ENCODE measurements at places on chromosomes 5 and 9.

GRCh38 chr9:6926436-6926835 lies 168.7 kb downstream of the KDM4C start:
- no peak overlapping the region for H3K27ac ChIP-seq
- H3K4me3 ChIP-seq, result no peak overlapping the region
- DNase-seq, result no peak
- H3K36me3 ChIP-seq, result no peaks in the 10 kb centered on the region

DNA sequence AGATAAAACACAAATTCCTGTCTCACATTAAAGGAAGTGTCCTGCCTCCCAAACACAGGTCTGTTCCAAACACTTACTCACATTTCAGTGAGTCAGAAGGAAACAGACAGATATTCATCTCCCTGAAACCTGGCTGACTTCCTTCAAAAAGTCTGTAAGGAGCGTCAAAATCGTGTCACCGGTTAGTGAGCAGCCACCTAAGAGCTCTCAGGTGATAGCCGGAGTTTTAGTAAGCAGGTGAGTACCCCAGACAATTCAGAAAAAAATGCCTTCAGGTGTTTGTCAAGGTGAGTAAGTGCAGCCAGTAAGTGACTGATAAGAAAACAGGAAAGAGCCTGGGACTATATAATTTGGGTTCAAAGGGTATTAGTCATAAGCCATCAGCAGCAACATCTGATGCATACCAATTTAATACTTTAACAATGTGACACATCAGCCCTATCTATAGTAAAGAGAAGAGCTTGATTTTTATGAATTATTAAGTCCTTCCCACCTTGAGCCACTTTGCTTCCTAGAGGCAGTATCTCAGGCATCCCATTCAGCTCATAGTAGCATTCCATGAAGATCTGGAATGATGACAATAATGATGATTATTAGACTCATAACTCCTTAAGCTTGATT lies 1.3 kb upstream of the ITGA2 start:
- DNase-seq, result no peak
- H3K27ac ChIP-seq, result no peak overlapping the region
- no peaks in the 10 kb centered on the region for H3K4me1 ChIP-seq
- no peak overlapping the region for H3K4me3 ChIP-seq
- no peaks in the 10 kb centered on the region for H3K27me3 ChIP-seq

DNA sequence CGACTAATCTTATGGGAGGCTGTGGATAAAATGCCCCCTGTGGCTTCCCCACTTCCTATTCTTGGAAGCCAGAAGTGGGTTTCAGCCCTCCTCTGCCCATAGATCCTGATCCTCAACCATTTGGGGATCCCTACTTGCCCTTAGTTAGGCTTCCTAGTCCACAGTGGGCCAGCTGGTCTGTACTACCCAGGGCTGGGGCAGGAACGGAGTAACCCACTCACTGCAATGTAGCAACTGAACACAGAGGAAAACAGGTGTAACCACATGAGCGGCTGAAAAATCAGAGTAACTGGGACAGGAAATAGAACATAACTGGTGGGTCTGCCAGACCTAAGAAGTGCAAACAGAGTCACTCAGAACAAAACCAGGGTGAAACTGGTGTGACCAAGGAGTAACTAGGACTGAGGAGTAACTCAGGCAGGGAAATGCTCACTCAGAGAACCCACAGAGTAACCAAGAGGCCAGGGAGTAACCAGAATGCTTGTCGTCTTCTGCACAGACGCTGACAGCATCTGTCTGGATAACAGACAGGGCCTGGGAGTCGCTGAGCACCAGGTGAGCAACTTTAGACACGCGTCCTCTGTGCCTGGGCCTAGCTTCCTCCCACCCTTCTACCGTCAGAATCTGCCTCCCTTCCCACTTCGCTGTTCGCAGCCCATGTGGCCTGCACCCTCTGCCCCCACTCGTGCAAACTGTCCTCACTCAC lies 1.0 kb downstream of the AQP3 start:
- H3K36me3 ChIP-seq, result no peaks in the 10 kb centered on the region
- H3K27ac ChIP-seq, result no peak overlapping the region
- DNase-seq, result no peak
- H3K4me3 ChIP-seq, result peak overlapping the region; percentile 87

DNA sequence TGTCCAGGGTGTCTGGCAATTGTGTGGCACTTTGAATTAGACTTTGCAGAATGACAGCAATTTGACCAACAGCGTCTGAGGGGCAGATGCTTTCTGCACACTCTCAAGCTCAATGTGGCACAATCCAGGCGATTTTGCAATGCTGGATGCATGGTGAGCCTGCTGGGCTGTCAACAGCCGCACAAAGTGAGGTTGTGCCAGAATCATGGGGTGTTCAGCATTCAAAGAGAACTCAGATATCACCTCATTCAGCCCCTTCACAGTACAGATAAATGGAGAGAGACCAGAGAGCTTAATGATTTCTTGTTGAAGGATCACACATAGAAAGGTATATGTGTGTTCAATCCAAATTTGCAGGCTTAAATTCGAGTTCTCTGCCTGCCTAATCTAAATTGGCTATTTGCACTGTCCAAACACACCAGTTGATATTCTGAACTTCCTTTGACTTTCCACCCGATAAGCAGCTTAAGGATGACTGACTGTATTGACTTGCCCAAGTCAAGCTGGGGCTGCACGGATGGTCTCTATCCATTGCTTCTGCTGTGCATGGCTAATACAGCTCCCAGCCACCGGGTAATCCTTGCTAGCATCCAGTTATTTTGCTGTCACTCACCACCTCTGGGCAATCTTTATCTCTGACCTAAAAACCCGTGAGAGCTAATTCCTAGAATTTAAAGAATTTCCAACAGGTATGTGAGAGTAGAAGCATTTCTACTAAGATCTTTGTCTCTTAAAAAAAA lies 157.9 kb upstream of the TAS2R1 start:
- no peaks in the 10 kb centered on the region for H3K27me3 ChIP-seq
- no peak overlapping the region for H3K4me3 ChIP-seq
- H3K36me3 ChIP-seq, result no peaks in the 10 kb centered on the region

GRCh38 chr5:77133061-77133758 lies 46.1 kb upstream of the ZBED3 start:
- H3K4me1 ChIP-seq, result no peaks in the 10 kb centered on the region
- H3K27me3 ChIP-seq, result no peaks in the 10 kb centered on the region
- no peak overlapping the region for H3K27ac ChIP-seq
- no peak overlapping the region for H3K4me3 ChIP-seq

DNA sequence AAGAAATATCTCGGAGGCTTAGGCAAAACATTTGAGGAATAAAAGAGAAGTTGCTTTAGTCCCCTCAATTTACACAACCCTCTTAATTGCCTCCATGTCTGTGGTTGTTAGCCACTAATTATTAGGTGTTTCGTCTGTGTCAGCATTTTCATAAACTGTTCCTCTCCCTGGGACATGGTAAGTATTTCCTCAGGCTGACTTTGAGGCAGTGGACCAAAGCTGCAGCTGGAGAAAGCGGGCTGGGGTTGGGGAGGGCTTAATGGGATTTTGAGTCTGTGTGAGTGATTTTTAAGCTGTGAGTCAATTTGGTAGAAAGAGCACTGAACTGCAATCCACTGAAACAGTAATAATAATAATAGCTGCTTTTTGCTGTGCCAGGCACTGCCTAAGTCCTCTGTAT lies 13.0 kb upstream of the TTC1 start:
- no peak overlapping the region for H3K4me3 ChIP-seq
- H3K36me3 ChIP-seq, result no peaks in the 10 kb centered on the region
- no peaks in the 10 kb centered on the region for H3K4me1 ChIP-seq
- no peaks in the 10 kb centered on the region for H3K27me3 ChIP-seq
- DNase-seq, result no peak
- H3K27ac ChIP-seq, result no peak overlapping the region

DNA sequence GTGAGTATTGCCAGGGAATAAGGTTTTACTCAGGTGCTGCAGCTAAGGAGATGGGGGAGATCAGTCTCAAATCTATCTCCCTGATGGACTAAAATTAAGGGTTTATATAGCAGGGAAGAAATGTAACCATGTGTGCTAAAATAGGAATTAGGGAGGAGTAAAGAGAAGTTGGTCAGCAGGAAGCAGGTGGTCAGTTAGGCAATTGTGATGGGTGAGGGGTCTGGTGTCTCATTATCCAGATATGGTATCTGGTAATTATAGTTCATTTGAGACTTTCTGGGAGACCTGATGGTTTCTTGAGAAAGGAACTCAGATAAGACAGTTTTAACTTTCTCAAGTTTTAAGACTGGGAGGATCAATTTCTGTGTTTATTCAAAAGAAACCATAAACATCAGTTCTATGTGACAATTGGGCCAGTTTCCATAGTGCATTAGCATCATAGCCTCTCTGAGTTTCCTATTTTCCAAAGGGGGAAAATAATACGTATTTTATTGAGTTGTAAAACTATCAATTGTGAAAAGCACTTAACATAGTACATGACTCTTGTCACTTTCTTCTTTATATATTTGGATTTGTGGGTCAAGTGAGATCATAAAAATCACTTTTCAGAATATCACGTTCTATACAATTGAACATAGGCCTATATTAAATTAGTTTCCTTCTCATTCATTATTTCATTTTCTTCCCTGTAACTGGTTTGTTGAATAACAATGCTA lies 115.9 kb downstream of the ZSWIM6 start:
- no peak for DNase-seq
- no peaks in the 10 kb centered on the region for H3K4me1 ChIP-seq
- H3K4me3 ChIP-seq, result no peak overlapping the region
- no peak overlapping the region for H3K27ac ChIP-seq
- H3K27me3 ChIP-seq, result no peaks in the 10 kb centered on the region
- H3K36me3 ChIP-seq, result peaks cover 11% of the 10 kb centered on the region

DNA sequence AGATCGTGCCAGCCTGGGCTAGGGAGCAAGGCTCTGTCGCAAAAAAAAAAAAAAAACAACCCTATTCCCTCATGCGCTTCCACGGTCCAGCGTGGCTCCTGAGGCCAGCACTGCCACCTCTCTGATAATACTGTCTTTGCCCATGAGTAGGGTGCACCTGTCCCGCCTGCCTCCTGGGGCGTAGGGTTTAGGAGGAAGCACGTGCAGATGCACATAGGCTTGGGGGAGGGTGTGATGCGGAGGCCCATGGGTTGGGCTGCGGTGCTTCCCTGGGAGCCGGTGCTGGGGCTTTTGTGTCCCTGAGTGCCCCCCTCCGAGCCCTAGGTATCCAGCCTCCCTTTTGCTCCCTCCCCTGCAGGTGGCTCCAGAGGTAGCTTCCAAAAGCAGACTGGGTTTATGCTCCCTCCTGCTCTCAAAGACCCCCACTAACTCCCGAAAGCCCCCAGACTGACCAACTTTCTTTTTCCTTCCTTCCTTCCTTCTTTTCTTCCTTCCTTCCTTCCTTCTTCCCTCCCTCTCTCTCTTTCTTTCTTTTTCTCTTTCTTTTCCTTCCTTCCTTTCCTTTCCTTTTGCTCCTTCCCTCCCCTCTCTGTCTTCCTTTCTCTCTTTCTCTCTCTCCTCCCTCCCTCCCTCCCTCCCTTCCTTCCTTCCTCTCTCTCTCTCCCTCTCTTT lies 12.8 kb downstream of the FGFR4 start:
- H3K4me3 ChIP-seq, result no peak overlapping the region
- H3K36me3 ChIP-seq, result peaks cover 7% of the 10 kb centered on the region

- H3K4me3 ChIP-seq, result no peak overlapping the region
- no peak for DNase-seq
- no peaks in the 10 kb centered on the region for H3K4me1 ChIP-seq
- no peaks in the 10 kb centered on the region for H3K36me3 ChIP-seq
Measured at GRCh38 chr9:39588500-39589137, 233.2 kb downstream of the SPATA31A1 start.

DNA sequence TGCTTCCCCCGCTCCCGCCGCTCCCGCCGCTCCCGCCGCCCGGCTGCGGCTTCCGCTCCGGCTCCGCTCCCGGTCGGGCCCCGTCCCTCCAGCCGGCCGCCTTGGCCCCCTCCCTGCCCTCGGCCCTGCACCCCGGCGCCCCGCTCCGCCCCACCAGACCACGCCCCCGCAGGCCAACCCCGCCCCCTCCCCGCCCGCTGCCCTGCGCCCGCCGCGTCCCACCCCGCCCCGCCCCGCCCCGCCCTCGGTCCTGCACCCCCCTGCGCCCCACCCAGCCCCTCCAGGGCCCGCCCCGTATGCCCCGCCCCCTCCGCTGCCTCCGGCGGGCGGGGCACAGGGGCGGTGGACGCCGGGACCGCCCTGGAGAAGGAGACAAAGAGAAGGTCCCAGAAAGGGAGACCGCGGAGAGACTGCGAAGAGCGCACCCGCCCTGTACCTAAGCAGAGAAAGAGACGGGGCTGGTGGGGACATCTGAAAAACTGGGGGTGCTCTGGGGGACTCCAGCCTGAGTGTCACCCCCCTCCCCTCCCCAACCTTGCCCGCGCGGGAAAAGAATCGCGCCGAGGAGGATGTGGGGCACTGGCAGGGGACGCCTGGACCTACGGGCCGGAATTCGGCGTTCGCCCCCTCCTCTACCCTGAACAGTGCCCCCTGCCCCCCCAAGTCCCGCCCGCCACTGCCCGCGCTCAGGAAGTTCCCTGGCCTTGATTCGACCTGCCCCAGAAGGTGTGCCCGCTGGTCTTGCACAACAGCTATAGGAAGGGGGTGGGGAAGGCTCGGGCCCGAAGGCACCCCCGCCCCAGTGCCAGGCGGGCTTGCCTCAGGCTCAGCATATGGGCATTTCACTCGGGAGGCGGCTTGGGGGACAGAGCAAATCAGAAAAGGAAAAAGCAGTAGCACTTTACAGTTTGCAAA lies 42.8 kb upstream of the STXBP1 start:
- H3K4me3 ChIP-seq, result peak overlapping the region; percentile 66
- H3K4me1 ChIP-seq, result peaks cover 4% of the 10 kb centered on the region
- no peak overlapping the region for H3K27ac ChIP-seq
- DNase-seq, result peak; percentile 87

DNA sequence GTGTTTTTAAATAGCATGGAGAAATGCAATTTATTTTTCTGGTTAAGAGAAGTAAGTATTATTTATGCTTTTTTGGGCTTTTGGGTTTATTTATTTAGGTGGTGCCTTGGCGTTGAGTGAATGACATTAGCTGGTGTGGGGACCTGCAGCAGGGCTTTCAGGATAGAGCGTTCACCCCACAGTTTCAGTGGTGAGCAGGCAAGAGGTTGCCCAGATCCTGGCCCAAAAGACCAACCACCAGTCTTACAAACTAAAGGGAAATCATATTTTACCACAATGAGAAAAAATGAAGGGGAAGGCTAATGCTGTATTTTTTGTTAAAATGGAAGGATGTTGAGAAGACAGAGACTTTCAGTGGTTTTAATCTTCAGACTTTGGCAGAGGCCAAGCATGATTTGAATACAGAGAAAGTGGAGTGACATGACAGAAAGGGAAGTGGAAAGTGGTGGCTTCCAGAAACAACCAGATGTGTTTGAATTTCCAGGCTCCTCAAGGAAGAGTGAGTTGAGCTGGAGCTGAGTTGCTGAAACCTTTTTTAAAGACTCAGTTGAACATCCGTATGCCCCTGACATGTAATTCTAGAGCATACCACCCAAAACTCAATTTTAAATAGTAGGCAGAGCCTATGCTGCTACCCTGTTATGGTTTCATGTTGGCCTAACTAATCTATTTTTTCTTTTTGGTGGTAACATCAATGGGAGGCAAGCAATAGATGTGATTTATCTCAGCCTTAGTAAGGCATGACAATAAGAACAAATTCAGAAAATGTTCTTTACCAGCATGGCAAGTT lies 94.8 kb downstream of the AOPEP start:
- DNase-seq, result no peak
- H3K4me1 ChIP-seq, result no peaks in the 10 kb centered on the region

All from H9 (cell line).